ENCODE measurements at places on chromosomes 2 and 18. TPM values are rescaled to one million over a fixed set of nuclear protein-coding genes. Genes with fewer than 3 reads are reported as not detected.

DNA sequence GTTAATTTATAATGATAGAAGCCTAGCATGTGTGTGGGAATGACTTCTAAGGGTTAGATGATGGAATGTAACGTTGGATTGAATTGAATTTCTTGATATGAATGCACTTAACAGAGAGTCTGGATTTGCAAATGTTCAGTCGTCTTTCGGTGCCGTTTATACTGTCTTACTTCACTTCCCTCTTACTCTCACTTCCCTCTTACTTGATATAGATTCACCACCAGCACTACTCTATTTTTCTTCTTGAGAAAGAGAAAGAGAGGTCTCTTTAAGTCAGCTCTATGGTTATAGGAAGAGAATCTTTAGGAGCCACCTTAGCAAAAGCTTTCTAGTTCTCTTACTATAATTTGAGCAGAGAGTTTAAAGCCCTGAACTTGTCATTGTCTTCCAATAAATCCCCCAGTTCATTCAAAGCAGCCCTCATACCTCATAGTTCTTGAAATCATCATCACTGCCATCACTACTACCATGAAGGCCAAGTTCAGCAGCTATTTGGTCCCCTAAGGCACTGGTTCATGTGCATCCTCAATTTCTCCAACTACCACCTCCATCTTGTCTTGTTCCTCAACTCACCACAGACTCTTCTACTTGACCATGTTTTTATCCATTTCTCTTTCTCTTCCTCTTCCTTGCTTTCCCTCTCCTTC is 501.7 kb upstream of the TCF4 start:
- DNase-seq, result no peak
- no peaks in the 10 kb centered on the region for H3K27me3 ChIP-seq
- H3K36me3 ChIP-seq, result no peaks in the 10 kb centered on the region
- H3K4me3 ChIP-seq, result no peak overlapping the region

GRCh38 chr2:111029181-111029927 is 91.4 kb upstream of the BCL2L11 start:
- H3K27me3 ChIP-seq, result no peaks in the 10 kb centered on the region
- no peak overlapping the region for H3K27ac ChIP-seq
- DNase-seq, result no peak
- H3K36me3 ChIP-seq, result no peaks in the 10 kb centered on the region
- H3K4me3 ChIP-seq, result no peak overlapping the region

CAPG gene
- 377 TPM for total RNA-seq

- H3K27me3 ChIP-seq, result no peaks in the 10 kb centered on the region
- H3K4me3 ChIP-seq, result no peak overlapping the region
- no peak overlapping the region for H3K27ac ChIP-seq
- no peaks in the 10 kb centered on the region for H3K36me3 ChIP-seq
These were observed 148.8 kb downstream of the ARL4C start for GRCh38 chr2:234348081-234348480.

DNA sequence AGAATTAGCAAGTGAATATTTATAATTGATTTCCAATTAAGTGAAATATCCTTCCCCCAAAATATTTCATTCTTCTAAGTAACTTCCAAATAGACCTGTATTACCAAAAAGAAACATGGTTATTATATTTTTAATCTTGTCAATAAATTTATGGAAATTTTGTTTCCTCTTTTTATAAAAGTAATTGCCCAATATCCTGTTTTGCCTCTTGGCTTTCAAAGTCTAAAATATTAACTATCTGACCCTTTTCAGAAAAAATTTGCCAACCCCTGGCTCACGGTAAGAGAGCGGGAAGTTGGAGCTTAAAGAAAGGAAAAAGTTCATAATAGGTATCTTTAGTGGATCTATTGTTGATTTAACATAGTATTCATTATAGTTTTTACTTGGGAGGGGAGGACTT is 20.4 kb upstream of the SANBR start:
- no peak overlapping the region for H3K4me3 ChIP-seq
- no peaks in the 10 kb centered on the region for H3K36me3 ChIP-seq
- no peak for DNase-seq

Measured in kidney (tissue), 22 donors.